ENCODE measurements at places on chromosomes 1 and 21.

- DNase-seq = no peak
These were observed 116.6 kb downstream of the HS2ST1 start for GRCh38 chr1:87030740-87031690.

GRCh38 chr1:222399197-222399596, 148.7 kb downstream of the HHIPL2 start:
- no peak for DNase-seq

DNA sequence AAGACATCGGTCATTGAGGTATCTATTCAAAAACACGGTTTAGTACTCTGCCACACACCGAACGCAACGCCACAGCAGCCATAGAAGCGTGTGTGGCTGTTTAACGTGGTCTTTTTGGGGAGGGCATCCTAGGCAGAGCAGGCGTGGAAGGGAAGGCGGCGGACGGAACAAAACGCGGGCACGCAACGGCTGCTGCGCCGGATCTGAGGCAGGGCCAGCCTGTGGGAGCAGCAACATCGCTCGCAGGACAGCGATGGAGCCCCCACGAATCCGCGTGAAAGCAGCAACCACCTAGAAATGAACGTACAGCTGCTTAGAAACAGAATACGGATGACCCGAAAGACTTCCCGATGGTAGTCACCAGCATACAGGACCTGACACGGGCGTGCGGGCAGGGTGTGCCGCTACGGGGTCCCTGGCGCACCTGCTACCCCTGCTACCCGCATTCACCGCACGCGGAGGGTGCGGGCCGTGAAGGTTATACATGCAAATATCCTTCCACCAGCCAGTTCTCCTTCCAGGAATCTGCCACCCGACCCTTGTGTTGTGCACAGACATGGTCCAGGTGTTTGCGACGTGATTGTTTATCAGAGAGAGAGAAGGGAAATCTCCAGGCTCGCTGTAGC, 114.4 kb upstream of the COL6A1 start:
- DNase-seq = no peak

- DNase-seq = no peak
These were observed 179.4 kb downstream of the LYPLAL1 start for GRCh38 chr1:219352961-219353651.

DNA sequence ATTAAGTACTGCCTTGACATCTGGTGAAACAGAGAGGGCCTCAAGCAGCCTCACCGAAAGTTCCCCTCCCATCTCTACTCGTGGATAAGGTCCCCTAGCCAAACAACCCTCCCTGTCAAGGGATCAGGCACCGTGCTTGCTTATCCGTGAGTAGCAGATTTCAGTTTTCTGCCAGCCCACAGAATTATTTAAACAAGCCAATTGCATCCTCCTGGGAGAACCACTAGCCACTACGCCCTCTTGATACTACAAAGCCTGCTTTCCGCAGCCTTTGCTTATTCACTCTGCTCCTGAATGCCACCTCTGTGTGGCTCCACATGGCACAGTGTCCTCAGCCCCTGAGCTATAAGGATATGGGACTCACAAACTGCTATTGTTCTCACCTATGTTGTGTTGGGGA, 5.9 kb upstream of the TFF2 start:
- DNase-seq = no peak

DNA sequence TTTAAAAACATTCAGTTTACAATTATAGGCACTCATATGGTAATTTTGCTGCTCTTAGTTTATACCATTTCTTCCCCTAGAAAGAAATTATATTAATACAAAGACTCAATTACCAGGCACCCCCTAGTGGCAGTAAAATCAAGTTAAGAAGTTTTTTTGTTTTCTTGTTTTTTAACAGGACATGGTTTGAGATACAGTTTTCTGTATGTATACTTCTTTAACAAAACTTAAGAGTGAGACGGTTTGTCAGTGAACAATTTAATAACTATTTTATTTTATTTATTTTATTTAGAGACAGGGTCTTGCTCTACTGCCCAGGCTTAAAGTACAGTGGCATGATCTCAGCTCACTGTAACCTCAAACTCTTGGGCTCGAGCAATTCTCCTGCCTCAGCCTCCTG, 224.6 kb downstream of the FAF1 start:
- no peak for DNase-seq

DNA sequence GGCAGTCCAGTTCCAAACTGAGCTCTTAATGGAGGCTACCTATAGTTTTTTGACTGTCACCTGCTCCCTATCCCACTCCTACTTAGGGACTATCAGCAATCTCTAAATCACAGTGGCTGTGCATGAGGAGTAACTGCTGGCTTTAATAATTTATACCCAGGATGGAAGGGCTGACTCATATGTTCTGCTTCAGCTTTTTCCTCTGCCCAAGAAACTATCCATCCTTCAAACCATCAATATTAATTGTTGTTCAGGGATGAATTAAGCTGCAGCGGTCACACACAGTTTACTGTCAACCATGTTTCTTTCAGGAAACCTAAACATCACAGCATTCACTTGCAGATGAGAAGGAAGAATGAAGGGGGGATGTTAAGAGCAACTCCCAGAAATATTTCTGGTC, 9.0 kb upstream of the PGBD5 start:
- DNase-seq = no peak

GRCh38 chr1:86703696-86704457, 499 bp upstream of the SH3GLB1 start:
- no peak for DNase-seq

- no peak for DNase-seq
These were observed 339.2 kb upstream of the KAZN start for GRCh38 chr1:14259191-14259757.

DNA sequence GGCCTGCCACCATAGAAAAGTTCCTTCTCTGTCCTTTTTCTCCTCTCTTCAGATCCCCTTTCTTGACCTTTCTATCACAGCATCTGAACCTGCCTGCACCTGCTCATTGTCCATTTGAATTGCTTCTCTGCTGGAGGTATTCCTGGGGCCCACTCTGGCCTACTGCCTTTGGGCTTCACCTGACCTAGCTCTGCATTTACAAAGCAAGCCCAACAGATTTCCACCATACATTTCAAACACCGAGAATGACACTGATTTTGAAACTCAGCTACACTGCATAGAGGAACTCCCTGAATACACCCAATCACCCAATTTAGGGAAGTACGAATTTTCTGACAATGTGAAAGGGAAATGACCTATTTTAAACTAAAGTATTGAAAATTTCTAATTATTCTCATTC, 284.5 kb upstream of the USP25 start:
- no peak for DNase-seq

GRCh38 chr1:180386745-180387367, 115.5 kb downstream of the ACBD6 start:
- DNase-seq = no peak

GRCh38 chr1:68188060-68188538, 44.2 kb downstream of the WLS start:
- DNase-seq = no peak

DNA sequence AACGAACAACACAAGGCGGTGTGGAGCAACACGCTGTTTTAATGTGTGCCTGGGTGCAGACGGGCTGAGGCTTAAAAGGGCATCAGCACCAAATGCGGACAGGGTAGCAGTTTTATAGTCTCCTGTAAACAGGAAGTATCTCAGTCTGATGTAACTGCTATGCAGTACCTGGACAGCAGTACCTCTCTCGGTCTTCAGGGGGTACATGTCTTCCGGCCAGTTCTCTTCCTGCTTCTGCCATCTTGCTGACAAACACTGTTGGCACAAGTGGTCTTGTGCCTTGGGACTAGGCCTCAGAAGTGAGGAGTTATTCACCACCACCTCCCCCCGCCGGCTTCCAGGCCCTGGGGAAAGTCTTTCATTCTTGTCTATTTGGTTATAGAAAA, 49.7 kb upstream of the APOBEC4 start:
- DNase-seq = no peak

DNA sequence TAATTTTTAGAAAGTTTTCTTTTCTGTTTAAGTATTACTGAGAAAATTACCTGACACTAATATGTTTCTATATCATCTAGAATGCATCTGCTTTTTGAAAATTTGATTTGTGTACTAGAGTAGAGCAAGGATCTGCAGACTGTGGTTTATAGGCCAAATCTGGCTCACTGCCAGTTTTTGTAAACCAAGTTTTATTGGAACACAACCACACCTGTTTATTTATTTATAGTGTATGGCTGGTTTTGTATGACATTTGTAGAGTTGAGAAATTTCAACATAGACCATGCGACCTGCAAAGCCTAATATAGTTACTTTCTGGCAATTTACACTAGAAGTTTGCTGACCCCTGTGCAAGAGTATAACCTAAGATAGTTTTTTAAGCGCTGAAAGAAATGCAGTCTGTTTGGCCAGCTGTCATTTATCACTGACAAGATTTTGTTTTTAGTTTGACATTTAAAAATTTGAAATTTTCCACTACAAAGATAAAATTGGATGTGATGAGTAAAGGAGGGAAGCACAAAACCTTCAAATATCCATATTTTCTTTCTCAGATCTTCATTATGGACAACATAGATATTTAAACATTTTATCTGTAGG, 36.1 kb upstream of the CACYBP start:
- no peak for DNase-seq

- DNase-seq = no peak
These were observed 137.8 kb downstream of the CAMTA1 start for GRCh38 chr1:6923012-6923411.

DNA sequence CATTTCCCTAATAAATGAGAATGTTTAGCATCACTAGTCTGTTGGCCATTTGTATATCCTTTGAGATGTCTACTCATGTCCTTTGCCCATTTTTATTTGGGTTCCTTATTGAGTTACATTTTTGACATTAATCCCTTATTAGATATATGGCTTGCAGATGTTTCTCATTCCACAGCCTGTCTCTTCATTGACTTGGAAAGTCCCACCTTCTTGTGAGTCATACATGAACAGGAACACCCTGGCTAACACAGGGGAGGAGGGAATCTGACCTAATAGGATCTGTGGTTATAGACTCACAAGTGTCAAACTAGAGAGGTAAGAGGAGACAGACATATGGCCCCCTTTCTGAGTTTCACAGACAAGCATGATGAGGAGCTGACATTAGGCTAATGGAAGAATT, 11.5 kb downstream of the ZP4 start:
- DNase-seq = peak; percentile 42

- no peak for DNase-seq
These were observed 84.4 kb downstream of the HSF2BP start for GRCh38 chr21:43574741-43575472.

DNA sequence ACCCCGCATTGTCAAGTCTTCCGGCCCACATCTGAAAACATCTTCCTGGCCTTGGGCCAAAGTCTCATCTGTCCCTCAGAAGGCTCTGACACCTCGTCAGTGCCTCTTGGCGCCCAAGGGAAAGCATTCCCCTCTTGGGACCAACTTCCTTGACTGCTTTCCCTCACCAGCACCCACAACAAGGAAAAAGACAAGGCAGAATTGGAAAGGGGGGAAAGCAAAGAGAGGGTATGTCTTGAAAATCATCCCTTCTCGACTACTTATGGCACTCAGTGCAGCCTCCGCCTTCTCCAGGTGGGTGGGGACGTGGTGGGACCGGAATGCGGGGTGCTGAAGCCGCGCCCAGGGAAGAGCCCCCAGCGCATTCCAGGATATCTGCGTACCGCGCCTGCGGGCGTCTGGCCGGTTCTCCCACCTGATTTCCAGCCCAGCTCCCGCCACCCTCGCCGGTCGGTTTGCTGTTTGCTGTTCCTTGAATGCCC, 554 bp upstream of the SLC39A1 start:
- peak; percentile 45 for DNase-seq

- DNase-seq = no peak
These were observed 177.8 kb downstream of the PTPRU start for GRCh38 chr1:29414086-29414485.

- DNase-seq = no peak
These were observed 110.6 kb downstream of the XCL2 start for GRCh38 chr1:168433238-168433637.

DNA sequence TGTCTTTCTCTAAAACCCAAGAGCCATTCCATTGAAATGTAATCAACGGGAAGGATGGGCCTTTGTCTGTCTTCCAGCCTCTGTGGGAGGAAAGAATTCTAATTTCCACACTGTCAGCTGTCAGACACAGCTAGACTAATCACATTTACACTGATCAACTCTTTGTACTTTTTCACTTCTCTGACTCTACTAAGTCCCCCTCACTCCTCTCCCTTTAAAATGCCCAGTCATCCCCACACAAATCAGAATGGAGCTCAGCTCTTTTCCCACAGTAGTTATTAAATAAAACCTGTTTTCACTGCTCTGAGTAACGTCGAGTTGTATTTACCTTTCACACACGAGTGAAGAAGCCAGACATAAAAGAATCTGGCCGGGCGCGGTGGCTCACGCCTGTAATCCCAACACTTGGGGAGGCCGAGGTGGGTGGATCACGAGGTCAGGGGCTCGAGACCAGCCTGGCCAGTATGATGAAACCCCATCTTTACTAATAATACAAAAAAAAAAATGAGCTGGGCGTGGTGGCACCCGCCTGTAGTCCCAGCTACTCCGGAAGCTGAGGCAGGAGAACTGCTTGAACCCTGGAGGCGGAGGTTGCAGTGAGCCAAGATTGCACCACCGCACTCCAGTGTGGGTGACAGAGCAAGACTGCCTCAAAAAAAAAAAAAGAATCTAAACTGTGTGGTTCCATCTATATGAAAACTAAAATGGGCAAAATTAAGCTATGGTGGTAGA, 13.3 kb downstream of the ZBTB8OS start:
- DNase-seq = no peak

DNA sequence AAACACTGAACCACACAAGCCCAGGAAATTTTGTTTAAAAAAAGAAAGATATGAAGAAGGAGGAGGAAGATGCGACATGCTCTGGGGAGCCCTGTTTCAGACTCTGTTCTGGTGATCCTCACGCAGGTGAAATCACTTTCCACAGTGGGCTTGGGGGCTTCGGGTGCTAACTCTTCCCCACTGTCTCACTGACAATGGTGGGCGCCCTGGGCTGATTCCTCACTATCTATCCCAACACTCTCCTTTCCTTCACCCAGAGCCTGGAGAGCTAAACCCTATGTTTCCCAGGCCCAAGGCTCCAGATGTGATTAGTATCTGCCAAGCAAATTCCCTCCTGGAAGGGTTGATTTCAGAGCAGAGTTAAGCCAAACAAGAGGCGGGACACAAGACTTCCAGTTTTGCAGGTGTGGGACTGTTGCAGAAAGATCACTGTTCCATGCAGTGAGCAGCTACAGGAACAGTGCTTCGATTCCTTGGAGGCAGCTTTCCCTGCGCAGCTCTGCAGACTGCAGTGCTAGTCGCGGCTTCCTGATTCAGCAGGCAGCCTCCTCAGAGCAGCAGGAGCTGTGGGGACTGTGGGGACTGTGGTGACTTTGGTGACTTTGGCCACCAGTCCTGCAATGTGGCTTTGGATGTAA, 168.3 kb downstream of the RHOU start:
- no peak for DNase-seq

GRCh38 chr1:41122851-41123518, 101.5 kb upstream of the SLFNL1 start:
- peak; percentile 82 for DNase-seq

GRCh38 chr1:176058686-176059085, 148.4 kb downstream of the COP1 start:
- no peak for DNase-seq
